Right kidney (tissue), 9 donors: ENCODE measurements at places on chromosomes 7 and 10.

DNA sequence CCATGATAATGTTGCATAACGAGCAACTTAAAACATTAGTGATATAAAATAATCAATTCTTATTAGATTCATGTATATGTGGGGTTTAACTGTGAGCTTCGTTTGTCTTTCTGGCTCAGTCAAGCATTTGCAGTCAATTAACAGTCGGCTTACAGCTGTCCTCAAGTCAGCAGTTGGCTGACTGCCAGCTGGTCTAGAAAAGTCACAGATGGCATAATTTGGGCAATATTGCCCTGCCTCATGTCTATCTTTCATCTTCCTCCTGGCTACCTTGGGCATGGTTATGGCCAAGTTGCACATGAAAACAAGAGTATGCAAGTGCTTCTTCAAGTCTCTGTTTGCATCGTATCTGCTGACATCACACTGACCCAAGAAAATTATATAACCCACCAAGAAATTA lies 186.1 kb upstream of the ZWINT start:
- DNase-seq, result no peak

DNA sequence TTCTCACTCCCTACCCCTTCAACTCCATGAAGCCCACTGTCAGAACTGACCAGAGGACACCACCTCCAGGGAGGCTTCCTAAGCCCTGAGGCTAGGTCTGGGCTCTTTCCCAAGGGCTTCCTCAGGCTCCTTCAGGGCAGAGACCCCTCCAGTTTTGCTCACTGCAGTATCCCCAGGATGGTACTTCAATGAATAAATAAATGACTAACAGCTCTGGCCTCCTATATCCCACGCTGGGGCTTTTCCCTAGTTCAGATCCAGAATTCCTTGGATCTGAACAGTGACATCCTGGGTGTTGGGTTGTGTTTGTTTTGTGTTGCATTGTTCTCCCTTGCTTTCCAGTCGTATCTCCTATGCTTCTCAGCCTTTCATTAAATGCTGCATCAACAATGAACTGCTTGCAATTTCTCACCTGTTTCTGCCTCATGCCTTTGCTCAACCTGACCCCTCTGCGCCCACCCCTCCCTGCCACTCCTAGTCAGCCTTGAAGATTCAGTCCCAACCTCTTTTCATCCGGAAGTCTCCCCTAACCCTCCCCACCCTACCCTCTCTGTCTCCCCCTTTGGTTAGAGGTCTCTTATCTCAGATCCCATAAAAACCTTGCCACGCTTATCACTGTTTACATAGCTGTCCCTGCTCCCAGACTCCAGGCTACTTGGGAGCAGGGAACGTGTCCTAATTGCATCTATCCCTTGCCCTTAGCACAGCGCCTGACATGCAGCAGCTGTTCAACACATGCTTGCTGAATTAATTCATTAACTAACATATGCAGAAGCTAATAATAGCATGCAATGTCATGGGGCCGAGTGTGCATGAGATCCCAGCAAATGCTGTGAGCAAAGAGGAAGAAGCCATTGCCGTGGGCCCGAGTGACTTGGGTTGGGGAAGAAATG lies 41.7 kb downstream of the PPP1R3C start:
- peak; percentile 73 for DNase-seq

DNA sequence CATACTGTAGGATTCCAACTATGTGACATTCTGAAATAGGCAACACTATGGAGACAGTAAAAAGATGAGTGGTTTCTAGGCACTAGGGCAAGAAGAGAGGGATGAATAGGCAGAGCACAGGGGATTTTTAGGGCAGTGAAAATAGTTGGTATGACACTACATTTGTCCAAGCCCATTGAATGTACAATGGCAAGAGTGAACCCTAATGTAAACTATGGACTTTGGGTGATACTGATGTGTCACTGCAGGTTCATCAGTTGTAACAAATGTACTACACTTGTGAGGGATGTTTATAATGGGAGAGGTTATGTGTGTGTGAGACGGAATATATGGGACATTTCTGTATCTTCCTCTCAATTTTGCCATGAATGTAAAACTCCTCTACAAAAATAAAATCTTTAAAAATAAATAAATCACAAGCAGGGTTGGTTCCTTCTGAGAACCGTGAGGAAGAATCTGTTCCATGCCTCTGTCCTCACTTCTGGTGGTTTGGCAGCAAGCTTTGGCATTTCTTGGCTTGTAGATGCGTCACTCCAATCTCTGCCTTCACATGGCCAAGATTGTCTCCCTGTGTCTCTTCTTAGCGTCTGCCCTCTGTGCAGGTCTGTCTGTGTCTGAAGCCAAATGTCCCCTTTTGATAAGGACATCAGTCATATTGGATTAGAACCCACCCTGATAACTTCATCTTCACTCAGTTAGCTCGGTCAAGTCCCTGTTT lies 83.1 kb upstream of the AGBL3 start:
- no peak for DNase-seq

DNA sequence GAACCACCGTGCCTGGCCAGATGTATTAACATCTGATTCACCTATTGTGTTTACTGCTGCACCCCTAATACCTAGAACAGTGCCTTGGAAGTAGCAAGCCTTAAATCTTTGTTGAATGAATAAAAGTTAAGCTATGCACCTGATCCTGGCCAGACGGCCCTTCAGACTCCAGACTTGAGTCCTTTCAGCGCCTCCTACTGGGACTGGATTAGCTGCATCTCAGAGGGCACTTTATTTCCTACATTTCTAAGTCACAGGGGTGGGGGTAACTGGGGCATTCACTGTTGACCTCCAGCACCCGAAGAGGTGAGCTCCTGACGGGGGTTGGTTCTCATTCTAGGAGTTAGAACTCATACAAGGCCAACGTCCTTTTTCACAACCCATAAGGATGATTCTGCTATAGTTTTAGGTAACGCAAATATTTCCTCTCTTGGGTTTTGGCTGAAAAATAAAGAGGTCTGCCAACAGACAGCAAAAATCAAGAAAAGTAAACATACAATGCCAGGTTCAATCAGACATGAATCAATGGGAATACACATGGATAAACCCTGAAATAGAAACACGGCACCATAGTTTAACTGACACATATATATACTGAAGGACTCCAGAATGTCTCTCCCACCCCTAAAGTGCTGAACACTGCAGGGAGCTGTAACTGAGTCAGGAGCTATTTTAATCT lies 48.0 kb upstream of the DLG5 start:
- DNase-seq, result no peak

DNA sequence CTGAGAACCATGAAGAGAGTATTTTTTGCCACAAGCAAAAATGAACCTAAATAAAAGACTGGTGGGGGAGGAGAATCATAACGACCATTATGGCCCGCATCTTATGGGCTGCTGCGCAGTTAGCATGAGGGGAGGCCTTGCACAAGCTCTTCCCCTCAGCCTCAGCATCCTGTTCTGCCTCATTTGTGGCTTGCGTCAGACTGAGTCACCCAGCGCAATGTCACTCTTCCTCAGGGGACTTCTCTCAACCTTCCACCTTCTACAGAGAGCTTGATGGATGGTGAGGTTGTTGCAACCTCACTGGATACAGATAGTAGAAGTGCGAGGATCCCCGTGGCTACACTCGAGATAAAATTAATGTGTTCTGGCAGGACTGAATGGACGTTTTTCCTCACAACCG lies 16.8 kb upstream of the GPR15LG start:
- DNase-seq, result no peak

DNA sequence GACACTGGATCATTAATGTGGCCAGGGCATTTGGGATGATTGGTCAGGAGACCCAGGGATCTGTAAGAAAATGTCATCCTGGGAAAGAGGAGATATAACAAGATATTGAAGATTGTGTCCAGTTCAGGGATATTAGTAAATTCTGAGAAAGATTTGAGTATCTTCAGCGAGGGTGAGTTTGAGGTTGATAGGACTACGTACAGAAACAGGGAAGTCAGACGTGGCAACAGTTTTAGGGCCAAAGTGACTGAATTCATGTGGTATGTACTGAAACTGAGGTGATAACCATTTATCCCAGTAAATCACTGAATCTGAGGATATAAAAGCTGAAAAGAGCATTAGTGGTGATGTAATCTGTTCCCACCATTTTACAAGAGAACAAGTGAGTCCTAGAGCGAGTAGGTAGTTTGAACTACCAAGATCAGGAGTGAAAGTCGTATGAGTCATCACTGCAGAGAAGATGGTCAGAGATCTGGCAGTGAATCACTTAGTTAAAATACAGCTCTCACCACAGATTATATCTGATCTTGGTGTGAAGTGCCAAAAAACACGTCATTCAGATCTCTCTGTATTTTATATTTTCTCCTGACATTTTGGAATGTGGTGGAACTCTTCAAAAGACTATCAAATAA lies 220.5 kb downstream of the CDK14 start:
- no peak for DNase-seq

- DNase-seq, result no peak
Measured at GRCh38 chr7:37483627-37484026, 35.0 kb upstream of the ELMO1 start.

DNA sequence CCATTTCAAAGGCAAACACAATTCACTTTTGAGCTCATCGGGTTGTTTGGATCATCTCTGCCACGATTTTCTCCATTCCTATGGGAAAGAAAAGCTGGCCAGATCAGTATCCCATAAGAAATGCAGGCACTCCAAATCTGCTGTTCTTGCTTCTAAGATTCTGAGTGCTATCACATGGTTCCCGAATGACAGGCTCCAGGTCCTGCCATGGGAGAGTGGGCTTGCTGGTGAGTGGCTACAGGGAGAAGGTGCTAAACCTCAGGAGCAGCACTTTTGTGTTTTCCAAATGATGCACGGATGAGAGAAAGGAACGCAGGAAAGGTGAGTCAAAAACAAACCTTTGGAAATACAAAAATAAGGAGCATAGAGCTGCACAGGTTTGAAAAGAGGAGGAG lies 32.1 kb downstream of the MTURN start:
- DNase-seq, result no peak

- DNase-seq, result no peak
Measured at GRCh38 chr10:90642136-90642535, 215.7 kb downstream of the HTR7 start.

DNA sequence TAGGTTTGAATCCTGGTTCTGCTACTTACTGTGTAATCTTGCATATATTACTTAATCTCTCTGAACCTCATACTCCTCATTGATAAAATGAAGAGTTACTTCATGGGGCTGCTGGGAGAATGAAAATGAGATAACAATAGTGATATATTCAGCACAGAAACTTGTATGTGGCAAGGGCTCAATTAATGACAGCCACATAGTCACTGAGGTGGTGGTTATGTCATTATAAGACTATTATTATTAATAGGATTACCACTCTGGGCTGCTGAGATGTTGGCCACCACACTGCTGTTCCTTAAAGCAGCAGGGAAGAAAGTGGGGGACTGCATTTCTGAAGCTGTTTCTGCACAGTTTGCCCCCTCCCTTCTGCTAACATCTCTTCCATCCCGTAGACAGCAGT lies 100.4 kb upstream of the PDLIM1 start:
- no peak for DNase-seq

GRCh38 chr10:1172256-1172984 lies 116.2 kb downstream of the WDR37 start:
- DNase-seq, result no peak

DNA sequence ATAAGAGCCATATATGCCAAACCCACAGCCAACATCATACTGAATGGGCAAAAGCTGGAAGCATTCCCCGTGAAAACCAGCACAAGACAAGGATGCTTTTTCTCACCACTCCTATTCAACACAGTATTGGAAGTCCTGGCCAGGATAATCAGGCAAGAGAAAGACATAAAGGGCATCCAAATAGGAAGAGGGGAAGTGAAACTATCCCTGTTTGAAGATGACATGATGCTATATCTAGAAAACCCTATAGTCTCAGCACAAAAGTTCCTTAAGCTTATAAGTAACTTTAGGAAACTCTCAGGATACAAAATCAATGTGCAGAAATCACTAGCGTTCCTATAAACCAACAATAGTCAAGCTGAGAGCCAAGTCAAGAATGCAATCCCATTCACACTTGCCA lies 23.8 kb upstream of the STARD3NL start:
- no peak for DNase-seq

GRCh38 chr7:121081327-121081936 lies 92.9 kb downstream of the CPED1 start:
- peak; percentile 52 for DNase-seq

- DNase-seq, result no peak
Measured at GRCh38 chr7:119974972-119975371, 298.0 kb upstream of the KCND2 start.

- DNase-seq, result no peak
Measured at GRCh38 chr10:12962556-12962955, 39.0 kb downstream of the CCDC3 start.

DNA sequence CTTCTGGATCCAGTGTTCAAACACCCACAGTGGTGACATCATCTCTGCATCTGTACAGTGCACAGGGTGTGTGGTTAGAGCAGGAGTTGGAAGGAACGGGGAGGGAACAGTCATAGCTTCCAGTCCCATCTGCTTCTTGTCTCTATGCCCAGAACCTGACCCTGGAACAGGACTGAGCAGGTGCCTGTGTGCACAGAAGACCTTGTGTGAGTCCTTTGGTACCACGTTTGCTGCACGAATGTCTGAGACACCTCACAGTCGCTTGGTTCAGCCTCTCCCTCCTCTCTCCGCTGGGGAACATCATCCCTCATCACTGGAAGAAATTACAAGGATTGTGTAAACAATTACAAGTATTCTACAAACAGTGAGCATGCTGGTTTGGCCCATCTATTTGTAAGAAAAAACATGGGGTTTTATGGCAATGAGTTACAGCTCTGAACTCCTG lies 243.0 kb upstream of the KLF6 start:
- DNase-seq, result no peak

- no peak for DNase-seq
Measured at GRCh38 chr10:61757525-61758397, 95.0 kb downstream of the CABCOCO1 start.

GRCh38 chr10:71437537-71438092 lies 40.9 kb downstream of the CDH23 start:
- no peak for DNase-seq

DNA sequence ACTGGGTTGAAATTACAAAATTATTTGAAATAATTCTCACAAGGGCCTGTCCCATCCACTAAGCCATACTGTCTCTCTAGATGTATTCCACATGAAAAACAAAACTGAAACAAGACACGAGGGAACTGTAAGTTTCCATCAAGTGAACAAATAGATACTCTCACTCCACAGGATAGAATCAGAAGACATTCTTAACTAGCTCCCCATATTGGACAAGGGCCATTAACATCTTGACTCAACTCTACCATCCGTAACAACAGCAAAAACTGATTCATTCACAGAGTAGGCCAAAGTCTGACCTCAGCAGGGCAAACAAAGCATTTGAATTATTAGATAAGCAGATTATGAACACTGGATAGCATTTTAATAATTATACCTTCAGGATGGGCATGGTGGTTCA lies 29.1 kb downstream of the UBE2H start:
- DNase-seq, result no peak

GRCh38 chr10:117477961-117478670 lies 64.4 kb upstream of the EMX2 start:
- no peak for DNase-seq

DNA sequence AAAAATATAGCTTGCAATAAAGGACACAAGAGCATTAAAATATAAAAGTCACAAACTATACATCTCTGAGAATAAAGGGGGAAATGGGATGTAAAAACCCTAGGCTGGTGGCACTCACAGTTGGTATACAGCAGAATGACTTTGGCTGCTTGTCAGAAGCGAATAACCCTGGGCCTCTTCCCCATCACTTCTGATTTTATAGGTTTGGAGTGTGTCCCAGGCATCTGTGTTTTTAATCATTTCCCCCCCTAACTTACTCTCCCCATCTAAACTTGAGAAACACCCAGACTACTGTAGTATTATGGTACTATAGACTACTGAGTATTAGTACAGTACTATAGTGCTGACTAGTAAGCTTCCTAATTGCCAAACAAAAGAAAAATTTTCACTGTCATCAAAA lies 1.8 kb upstream of the RPA3 start:
- no peak for DNase-seq

GRCh38 chr10:90800232-90800796 lies 57.5 kb downstream of the HTR7 start:
- DNase-seq, result no peak
